ENCODE measurements at places on chromosomes 11 and 22.

- no peaks in the 10 kb centered on the region for H3K36me3 ChIP-seq
- no peak for DNase-seq
- no peak overlapping the region for H3K4me3 ChIP-seq
- no peak overlapping the region for H3K27ac ChIP-seq
- H3K4me1 ChIP-seq, result peaks cover 59% of the 10 kb centered on the region
Measured at GRCh38 chr11:41499429-41499828, 40.0 kb upstream of the LRRC4C start.

DNA sequence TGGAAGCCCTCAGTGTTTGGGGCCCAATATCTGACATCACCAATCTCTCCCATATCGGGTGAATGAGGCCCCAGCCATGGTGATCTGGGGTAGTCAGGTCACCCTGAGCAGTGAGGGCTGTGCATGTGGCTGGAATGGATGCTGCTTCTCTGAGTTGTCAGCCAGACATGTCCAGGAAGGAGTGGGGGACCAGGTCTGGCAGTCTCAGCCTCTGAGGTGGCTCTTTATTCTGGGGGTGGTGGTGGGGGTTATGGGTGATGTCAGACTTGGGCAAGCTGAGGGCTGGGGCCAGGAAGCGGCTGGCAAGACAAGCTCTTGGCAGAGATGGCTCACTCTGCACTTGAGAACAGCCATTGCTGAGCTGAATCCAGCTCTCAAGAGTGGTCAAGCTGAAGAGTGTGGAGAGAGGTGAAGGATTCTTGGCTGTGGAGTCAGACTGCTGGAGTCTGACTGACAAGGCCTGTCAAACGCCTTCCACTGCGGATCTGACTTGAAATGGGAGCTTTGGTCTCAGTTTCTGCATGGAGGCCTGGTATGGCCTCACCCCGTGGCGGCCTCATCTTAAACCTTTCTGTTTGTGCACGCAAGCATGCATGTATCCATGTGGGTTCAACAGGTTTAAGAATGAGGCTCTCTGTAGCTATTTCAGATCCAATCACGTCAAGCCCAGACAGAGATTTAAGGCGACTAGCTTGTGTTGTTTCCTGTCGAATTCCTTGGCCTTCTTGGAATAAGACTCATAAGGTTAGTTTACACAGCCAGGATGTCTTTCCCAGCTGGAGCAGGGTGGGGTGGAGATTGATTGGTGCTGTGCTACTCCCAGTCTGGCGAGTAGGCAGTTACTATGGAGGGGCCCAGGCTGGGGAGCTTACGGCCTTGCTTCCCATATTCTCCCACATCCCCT is 83.9 kb upstream of the TIMP3 start:
- no peaks in the 10 kb centered on the region for H3K4me1 ChIP-seq
- H3K36me3 ChIP-seq, result no peaks in the 10 kb centered on the region
- no peak overlapping the region for H3K27ac ChIP-seq

DNA sequence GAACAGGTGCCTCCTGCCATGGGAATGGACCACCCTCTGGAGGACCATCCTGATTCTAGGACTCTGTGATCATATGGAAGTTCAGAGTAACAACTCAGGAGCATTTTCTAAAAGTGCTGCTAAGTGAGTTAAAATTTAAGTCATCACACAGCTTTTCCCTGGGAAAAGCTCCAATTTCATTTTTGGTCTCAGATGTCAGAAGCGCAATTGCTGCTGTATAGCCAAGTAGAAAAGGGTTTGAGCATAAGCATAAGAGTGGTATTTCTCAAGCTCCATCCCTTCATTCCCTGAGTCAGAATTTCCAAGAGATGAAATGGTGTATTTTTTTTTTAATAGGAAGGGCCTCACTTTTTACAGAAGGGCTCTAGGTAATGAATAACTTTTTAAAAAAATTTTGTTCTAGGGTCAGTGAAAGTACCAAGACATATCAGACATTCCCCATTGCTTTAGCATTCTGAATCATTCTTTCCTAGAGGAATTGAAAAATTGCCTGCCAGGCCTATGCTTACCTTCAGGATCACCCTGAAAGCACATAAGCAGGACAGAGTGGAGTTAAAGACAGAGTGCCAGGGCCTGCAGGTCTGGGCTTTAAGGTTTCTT is 564.5 kb upstream of the ISX start:
- H3K4me1 ChIP-seq, result no peaks in the 10 kb centered on the region
- DNase-seq, result no peak
- peaks cover 3% of the 10 kb centered on the region for H3K36me3 ChIP-seq
- H3K27ac ChIP-seq, result no peak overlapping the region

DNA sequence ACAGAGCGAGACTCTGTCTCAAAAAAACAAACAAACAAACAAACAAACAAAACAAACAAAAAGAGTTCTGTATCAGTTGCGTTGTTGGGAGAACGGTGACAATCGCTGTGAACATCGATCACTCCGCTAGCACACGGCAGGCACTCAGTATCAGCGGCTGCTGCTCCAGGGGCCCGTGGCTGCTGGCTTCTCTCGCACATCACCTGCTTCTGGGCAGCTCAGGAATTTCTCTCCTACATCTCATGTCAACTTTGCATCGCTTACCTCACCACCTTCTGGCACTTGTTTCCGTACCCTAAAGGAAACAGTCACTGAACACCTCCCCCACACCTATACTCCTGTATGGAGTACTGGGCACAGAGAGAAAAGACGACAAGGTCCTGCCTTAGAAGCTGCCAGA is 70.3 kb upstream of the WNT7B start:
- no peak overlapping the region for H3K4me3 ChIP-seq
- H3K27ac ChIP-seq, result no peak overlapping the region
- peak; percentile 7 for DNase-seq
- peaks cover 36% of the 10 kb centered on the region for H3K27me3 ChIP-seq

DNA sequence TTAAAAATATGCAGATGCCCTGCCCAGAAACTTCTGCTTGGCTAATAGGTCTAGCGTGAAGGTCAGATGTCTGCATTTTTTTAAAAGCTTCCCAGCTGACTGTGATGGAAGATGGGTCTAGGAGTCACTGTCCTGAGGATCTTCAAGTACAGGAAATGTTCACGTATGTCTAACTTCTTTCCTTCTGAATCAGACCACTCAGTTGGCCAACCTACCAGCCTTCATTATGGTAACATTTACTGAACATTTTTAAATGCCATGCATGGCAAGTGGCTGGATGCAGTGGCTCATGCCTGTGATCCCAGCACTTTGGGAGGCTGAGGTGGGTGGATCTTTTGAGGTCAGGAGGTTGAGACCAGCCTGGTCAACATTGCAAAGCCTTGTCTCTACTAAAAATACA is 1.1 kb upstream of the PRG2 start:
- no peaks in the 10 kb centered on the region for H3K36me3 ChIP-seq
- H3K4me3 ChIP-seq, result no peak overlapping the region
- H3K27ac ChIP-seq, result no peak overlapping the region
- no peaks in the 10 kb centered on the region for H3K4me1 ChIP-seq
- DNase-seq, result no peak

DNA sequence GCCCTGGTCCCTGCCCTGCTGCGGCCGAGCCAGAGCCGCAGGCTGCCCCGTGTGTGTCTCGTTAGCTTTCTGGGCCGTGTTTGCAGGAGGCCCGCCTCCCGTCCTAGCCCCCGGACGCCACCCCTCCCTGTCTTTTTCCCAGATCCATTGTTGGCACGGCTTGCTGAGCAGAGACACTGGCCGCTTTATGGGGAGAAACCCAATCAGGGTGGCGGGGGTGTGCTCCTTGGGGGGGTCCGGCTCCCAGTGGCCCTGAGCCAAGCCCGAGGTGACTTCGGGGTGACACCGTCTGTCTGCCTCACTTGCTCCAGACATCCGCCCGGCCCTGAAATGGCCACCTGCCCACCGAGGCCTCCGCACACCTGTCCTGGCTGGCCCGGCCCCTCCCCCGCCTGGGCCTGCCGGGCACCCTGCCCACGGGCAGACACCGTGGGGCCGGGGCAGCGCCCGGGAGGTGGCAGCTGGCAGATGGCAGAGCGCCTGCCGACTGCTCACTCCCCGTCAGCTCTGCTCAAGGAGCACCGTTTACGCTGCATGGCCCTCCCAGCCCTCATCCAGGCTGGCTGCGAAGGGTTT is 43.1 kb upstream of the PPARA start:
- H3K4me1 ChIP-seq, result peaks cover 3% of the 10 kb centered on the region
- no peak for DNase-seq
- H3K27ac ChIP-seq, result no peak overlapping the region
- no peak overlapping the region for H3K4me3 ChIP-seq

DNA sequence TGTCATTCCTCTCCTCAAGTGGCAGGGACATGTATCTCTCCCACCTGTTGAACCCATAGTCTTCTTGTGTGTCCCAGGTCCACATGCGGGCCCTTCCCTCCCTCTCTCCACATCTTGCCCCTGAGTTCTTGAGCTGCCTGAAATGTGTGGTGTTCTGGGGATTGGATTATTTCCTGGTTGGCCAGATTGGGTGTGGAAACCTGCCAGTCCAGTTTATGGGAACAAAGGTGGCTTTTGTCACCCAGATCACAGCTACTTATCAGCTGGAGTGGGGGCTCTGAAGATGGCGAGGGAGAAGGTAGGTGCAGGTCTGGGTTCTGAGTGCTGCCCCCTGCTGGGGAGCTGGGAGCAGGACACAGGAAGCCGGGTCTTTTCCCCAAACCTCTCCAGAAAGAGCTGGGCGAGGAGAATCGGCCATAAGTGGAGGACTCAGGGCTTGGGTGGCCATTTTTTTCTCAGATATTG is 14.2 kb downstream of the DTX4 start:
- peaks cover 16% of the 10 kb centered on the region for H3K4me1 ChIP-seq
- DNase-seq, result peak; percentile 68
- no peaks in the 10 kb centered on the region for H3K27me3 ChIP-seq
- H3K36me3 ChIP-seq, result peaks cover 24% of the 10 kb centered on the region

GRCh38 chr11:67410984-67411784 is 4.3 kb upstream of the CARNS1 start:
- DNase-seq, result no peak
- no peak overlapping the region for H3K27ac ChIP-seq
- H3K4me3 ChIP-seq, result no peak overlapping the region
- H3K27me3 ChIP-seq, result peaks cover 21% of the 10 kb centered on the region

GRCh38 chr11:74714904-74715303 is 16.3 kb downstream of the CHRDL2 start:
- H3K27ac ChIP-seq, result no peak overlapping the region
- H3K4me3 ChIP-seq, result no peak overlapping the region
- H3K36me3 ChIP-seq, result no peaks in the 10 kb centered on the region
- DNase-seq, result no peak

- H3K27me3 ChIP-seq, result no peaks in the 10 kb centered on the region
- H3K4me1 ChIP-seq, result peaks cover 3% of the 10 kb centered on the region
- no peak for DNase-seq
- no peak overlapping the region for H3K4me3 ChIP-seq
- H3K36me3 ChIP-seq, result peaks cover 38% of the 10 kb centered on the region
- H3K27ac ChIP-seq, result no peak overlapping the region
Measured at GRCh38 chr22:29043906-29044575, 17.6 kb downstream of the C22orf31 start.

DNA sequence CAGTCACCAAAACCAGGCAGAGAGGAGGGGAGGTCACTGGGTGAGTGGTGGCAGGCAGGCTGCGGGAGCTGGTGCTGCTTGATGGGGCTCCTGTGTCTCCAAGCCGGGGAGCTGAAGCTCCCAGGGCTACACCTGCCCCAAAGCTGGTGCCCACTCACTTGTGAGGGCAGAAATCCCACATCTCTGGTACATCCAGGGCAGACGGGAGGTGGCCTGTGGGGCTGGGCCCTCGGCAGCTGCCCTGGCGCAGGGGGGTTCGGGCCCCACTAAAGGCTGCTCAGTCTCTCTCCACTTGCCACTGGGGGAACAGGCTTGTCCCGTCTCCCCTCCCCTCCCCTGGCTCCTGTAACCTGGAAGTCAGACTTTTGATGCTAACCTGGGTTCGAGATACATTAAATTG is 55.6 kb upstream of the PPARA start:
- H3K4me3 ChIP-seq, result no peak overlapping the region
- H3K36me3 ChIP-seq, result no peaks in the 10 kb centered on the region
- no peaks in the 10 kb centered on the region for H3K27me3 ChIP-seq

GRCh38 chr11:76750746-76751145 is 32.4 kb upstream of the TSKU start:
- no peak overlapping the region for H3K27ac ChIP-seq
- no peaks in the 10 kb centered on the region for H3K36me3 ChIP-seq
- H3K4me3 ChIP-seq, result no peak overlapping the region
- peaks cover 35% of the 10 kb centered on the region for H3K4me1 ChIP-seq
- DNase-seq, result no peak
- H3K27me3 ChIP-seq, result peaks cover 6% of the 10 kb centered on the region

DNA sequence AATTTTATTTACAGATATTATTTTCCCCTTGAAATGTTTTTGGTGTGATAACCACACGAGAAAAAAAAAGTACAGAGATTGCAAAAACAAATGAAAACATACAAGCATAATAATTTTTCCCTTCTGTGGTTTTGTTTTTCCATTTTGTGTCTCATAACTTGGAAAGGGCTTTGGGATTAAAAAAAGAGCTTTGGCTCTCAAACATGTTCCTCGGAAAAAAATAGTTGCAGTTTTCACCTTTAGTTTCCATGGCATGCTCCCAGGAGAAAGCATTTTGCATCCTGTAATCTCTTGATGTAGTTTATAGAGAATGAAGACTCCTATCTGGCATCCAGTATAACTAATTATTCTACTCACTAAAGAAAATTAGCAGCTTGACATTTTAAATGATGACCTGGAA is 362.1 kb upstream of the PDGFD start:
- no peak for DNase-seq
- no peak overlapping the region for H3K27ac ChIP-seq
- no peaks in the 10 kb centered on the region for H3K4me1 ChIP-seq
- H3K36me3 ChIP-seq, result no peaks in the 10 kb centered on the region
- H3K27me3 ChIP-seq, result no peaks in the 10 kb centered on the region

GRCh38 chr11:2908130-2908529 is 21.1 kb downstream of the PHLDA2 start:
- H3K27me3 ChIP-seq, result peaks cover 46% of the 10 kb centered on the region
- peaks cover 7% of the 10 kb centered on the region for H3K4me1 ChIP-seq
- no peak overlapping the region for H3K27ac ChIP-seq
- no peak overlapping the region for H3K4me3 ChIP-seq
- DNase-seq, result no peak

- H3K36me3 ChIP-seq, result peaks cover 9% of the 10 kb centered on the region
- no peaks in the 10 kb centered on the region for H3K27me3 ChIP-seq
- no peak for DNase-seq
- H3K27ac ChIP-seq, result peak overlapping the region; percentile 57
Measured at GRCh38 chr11:48079596-48079995, 99.2 kb downstream of the PTPRJ start.

- no peak for DNase-seq
- H3K4me1 ChIP-seq, result peaks cover 28% of the 10 kb centered on the region
- H3K27me3 ChIP-seq, result no peaks in the 10 kb centered on the region
- 0 out of 2 replicates have a peak, but pooled peaks cover 3% of the 10 kb centered on the region for H3K36me3 ChIP-seq
- H3K27ac ChIP-seq, result peak overlapping the region; percentile 71
Measured at GRCh38 chr11:269146-269890, 8.9 kb upstream of the NLRP6 start.

GRCh38 chr11:10371926-10372641 is 67.2 kb downstream of the ADM start:
- no peaks in the 10 kb centered on the region for H3K27me3 ChIP-seq
- peaks cover 3% of the 10 kb centered on the region for H3K4me1 ChIP-seq
- no peak overlapping the region for H3K27ac ChIP-seq
- DNase-seq, result no peak
- no peak overlapping the region for H3K4me3 ChIP-seq

- DNase-seq, result no peak
- 0 out of 2 replicates have a peak, but pooled peaks cover 3% of the 10 kb centered on the region for H3K4me1 ChIP-seq
- no peak overlapping the region for H3K4me3 ChIP-seq
- no peak overlapping the region for H3K27ac ChIP-seq
- no peaks in the 10 kb centered on the region for H3K27me3 ChIP-seq
- H3K36me3 ChIP-seq, result no peaks in the 10 kb centered on the region
Measured at GRCh38 chr22:17855572-17856290, 81.5 kb upstream of the BID start.

- H3K4me1 ChIP-seq, result peaks cover 38% of the 10 kb centered on the region
- H3K36me3 ChIP-seq, result no peaks in the 10 kb centered on the region
- no peak for DNase-seq
- no peak overlapping the region for H3K4me3 ChIP-seq
- H3K27me3 ChIP-seq, result no peaks in the 10 kb centered on the region
Measured at GRCh38 chr22:21823740-21824444, 43.6 kb downstream of the MAPK1 start.
